ENCODE measurements at places on chromosomes 7 and 10.

- DNase-seq, result no peak
These were observed 3.2 kb downstream of the ITPRIP start for GRCh38 chr10:104334965-104335650.

- DNase-seq, result no peak
These were observed 58.3 kb downstream of the MICALL2 start for GRCh38 chr7:1401011-1401410.

DNA sequence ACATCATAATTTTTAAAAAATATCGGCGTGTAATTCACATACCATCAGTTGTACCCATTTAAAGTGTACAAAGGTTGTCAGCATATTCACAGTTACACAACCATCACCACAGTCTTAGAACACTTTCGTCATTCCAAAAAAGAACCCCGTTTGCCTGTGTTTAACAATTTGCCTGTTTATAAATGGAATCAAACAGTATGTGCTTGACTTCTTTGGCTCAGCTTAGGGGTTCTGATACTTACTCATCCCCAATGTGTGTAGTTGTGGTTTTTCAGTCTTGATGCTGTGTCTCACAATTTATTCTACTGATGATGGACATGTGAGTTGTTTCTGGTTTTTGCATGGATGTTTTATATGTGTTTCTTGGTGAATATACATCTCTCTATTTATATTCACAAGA lies 50.0 kb downstream of the PRPF18 start:
- no peak for DNase-seq

GRCh38 chr10:123442901-123443300 lies 223.3 kb upstream of the GPR26 start:
- no peak for DNase-seq

DNA sequence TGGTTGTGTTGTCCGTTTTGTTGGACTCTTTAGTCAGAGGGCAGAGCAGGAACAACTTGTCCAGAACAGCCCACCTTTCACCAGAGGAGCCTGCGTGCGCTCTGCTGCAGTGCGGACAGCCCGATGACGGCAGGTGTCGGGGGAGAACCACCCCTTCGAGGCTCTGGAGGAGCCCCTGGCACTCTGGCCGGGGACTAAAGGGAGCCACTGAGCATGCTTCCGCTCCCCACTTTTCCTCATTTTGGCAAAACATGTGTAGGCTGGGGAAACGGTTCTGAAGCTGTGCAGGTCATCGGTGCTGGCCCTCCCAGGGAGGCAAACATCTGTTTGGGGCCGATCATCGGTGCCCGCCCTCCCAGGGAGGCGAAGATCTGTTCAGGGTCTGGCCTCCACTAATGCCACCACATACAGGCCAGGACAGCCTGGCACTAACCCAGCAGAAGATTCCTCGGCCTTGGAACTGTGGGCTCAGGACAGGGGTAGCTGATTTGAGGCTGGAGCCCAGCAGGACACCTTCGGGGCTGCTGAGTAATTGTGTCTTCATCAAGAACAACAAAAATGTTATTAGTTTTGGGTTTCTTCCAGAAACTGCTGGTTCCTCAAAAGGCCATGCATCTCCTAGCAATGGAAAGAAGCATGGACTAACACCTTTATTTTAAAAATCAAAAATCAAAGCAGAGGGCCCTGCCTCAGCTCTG lies 124.4 kb upstream of the TCERG1L start:
- no peak for DNase-seq

DNA sequence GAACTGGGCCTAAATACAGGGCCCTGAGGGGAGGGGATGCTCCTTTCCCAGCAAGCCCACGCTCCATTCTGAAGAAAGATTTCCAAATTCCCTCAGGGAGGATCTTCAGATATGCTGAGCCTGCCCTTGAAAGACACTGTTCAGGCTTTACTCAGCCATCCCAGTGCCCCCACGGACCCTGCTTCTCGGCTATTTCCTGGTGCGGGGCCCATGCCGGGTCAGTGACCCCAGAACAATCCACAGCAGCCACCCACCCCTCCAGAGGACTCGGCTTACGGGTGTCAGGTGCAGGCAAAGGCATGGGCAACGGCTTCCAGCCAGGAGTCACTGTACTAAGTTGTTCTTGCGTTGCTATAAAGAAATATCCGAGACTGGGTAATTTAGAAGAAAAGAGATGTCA lies 137.1 kb downstream of the OAT start:
- no peak for DNase-seq

- DNase-seq, result no peak
These were observed 247.9 kb downstream of the PTEN start for GRCh38 chr10:88111294-88111693.

All from CD4-positive, alpha-beta T cell treated with Interleukin-4 for 4 hours (primary cell).